NCI-H460 (cell line): ENCODE measurements at places on chromosomes 3 and 15. TPM values are rescaled to one million over a fixed set of nuclear protein-coding genes. Genes with fewer than 3 reads are reported as not detected.
A peak's percentile ranks its signal among the peaks of the same experiment; 100 is the strongest.

The BDH1 gene
- total RNA-seq, result 0.55 and 0.74 TPM in 2 replicates

DNA sequence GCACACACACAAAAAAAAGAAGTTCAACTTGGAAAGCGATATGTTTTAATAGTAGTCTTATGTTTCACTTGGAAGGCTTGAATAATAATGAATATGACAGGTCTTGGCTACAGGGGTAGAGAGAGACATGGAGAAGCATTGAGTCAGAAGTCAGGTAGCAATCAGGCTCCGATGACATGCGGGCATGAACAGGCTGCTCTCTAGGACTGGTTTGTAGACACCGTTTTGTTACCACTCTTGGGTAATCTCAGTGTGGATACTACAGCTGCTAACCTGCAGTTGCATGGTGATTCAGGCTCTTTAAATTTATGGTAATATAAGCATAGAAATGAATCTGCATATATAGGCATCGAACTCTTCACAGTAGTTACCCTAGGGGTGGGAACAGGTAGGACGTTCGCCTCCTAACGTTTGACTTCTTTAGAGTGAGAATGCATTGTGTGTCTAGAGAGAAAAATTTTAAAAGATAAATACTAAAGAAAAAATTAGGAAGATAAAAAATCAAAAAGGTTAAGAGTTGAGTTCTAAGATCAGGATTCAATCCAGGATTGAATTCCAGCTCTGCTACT, 241.6 kb upstream of the KBTBD8 start:
- no peak for DNase-seq

DNA sequence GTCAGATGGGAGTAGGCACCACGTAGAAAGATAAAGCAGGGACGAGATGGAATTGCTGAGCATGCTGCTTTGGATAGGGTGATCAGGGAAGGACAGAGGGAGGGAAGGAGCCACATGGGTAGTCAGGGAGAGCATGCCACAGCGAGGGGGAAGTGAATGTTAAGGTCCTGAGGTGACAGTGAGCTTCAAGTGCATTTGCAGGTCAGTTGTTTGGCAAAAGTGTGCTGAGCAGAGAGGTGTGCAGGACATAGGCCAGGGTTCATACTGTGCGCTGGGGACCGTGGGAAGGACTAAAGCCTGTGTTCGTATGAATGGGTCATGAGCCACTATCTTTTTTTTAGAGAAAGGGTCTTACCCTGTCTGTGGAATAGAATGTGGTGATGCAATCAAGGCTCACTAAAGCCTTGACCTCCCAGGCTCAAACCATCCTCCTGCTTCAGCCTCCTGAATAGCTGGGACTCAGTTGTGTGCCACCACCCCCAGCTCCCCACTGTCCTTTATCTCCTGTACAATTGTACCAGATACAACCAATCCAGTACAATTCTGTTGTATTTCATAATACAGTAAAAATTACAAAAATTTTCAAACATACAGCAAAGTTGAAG, 107.5 kb downstream of the DNAJB8 start:
- no peak for DNase-seq

- peak; percentile 35 for DNase-seq
Measured at GRCh38 chr3:152834776-152835600, at the start of gene P2RY1. Gene P2RY1, plus strand, starts transcription at chr3:152835131. Its CDS starts 652 bp downstream, at chr3:152835783.

GRCh38 chr3:2958551-2958950, 151.6 kb downstream of the IL5RA start:
- no peak for DNase-seq
